NCI-H1930 (cell line): ENCODE measurements at places on chromosomes 1 and 21.

DNA sequence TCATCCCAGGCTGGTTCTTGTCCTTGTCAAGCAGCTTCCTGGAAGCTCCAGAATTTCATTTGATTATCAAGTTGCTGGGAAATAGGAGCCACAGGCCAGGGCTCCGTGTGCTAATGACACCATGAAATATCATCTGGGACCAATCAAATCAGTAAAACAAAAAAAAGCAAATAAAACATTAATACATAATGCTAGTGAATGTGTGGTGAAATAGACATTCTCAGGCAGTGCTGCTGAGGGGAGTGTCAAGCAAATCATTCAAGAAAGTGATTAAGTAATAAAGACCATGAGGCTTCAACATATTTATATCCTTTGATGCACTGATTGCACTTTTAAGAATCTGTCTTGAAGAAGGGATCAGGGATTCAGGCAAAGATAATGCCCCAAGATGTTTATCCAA is 213.7 kb downstream of the MATN1 start:
- no peak for DNase-seq

- DNase-seq = no peak
These were observed 4.0 kb upstream of the AGBL4 start for GRCh38 chr1:50027794-50028193.

DNA sequence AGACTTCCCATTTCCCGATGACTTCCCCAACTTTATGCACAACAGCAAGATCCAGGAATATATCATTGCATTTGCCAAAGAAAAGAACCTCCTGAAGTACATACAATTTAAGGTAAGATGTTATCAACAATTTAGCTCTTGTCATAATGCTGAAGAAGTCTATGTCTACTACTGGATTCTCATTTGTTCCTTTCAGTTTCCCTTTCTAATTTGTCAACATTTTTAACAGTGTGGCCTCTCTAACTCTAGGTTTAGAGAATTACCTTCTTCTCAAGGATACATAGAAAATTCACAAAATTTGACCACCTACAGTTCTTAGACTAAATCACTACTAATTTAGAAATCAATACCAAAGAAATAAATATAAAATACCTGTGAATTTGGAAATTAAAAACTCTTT is 13.2 kb downstream of the FMO3 start:
- no peak for DNase-seq

DNA sequence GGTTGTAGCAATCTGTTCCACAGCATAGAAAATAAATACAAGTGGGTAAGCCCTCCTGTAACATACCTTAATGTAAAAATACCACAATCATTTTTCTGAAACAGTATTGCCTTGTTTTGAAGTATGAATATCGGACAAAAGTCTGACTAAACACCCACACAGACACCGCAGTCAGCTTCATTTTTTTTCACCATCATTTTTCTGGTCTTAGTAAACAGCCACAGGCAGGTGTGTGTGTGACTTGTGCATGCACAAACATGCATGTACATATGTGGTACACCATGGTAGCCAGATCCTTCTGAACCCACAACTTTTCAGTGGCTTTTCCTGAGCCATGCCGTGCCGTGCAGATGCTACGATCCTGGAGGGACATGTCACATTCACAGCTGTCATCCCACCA is 261.7 kb downstream of the PCP4 start:
- DNase-seq = no peak

GRCh38 chr1:179706339-179706941 is 36.7 kb upstream of the FAM163A start:
- DNase-seq = peak; percentile 26

DNA sequence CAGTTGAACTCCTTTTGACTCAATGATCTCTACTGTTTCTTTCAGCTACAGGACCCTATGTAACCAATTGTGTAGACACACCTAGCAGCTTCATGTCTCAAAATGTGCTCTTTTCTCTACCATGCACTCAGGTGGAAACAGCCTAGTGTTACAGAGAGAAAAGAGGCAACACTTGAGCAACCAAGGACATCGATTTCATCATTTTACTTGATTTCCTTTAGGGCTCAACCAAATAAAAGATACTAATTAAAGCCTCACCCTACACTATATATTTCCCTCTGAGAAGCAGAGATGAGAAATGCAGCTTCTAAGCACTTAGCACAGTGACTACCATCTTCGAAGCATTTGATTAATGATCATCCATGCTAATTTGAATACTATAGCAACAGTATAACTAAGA is 55.1 kb downstream of the PTGER3 start:
- no peak for DNase-seq

DNA sequence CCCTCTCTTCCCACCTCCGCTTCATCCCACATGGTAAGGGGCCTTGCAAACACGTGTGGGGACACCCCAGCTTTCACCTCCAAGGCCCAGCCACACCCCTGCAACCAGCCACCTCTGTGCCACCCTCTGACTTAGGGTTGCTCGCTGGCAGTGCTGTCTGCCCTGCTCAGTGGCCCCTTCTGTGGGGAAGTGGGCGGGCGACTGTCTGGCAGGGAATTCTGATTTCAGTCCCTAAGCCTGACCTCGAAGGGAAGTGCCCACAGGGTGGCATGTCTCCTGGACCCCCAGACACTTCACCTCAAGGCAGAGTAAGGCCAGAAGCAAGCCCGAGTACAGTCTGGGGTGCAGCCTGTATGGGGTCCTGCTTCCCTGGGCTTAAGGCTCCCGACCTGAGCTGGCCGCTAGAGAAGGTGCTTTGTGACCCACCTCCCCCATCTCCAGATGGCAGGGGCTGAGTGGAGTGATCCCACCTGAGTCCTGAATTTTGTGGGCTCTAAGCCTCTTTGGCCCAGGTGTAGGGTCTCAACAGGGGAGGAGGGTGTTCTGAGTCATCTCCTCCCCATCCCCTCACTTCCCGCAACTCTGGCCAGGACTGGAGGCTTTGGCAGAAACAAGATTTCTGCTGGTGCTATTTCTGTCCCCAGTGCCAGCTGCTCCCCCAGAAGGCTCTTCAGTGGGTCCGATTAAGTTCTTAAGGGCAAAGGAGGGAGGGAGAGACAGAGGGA is 7.0 kb downstream of the RD3 start:
- DNase-seq = no peak

DNA sequence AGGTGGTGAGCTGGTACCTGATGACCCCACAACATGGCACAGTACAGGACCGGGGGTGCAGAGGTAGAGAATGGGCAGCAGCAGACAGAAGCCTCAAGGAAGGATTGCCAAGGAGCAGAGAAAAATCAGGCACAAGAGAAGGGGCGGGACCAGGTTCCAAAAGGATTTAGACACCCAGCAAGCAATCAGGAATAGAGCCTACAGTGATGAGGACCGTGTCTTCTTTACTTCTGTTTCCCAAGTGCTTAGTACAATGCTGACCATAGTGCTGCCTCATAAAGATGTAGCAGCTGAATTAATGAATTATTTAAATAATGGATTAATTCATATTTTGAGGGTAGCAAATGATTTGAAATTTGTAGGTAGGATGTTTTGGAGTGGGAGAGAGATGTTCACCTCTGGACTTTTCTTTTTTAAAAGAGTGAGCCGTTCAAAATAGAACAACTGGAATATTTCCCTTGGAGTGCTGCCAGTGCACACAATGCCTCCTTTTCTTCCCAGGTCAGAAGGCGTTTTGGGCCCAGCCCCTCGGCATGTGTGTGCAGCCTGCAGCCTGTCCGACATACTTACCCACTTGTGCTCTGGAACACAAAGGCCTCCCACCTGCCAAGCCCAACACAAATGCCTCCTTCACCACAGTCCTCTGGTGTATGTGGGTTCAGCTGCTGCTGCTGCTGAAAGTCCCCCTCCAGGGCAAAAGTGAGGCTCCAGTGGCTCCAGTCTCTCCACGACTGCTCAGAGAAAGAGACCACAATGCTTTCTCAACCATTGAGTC is 19.6 kb downstream of the KANK4 start:
- DNase-seq = no peak

DNA sequence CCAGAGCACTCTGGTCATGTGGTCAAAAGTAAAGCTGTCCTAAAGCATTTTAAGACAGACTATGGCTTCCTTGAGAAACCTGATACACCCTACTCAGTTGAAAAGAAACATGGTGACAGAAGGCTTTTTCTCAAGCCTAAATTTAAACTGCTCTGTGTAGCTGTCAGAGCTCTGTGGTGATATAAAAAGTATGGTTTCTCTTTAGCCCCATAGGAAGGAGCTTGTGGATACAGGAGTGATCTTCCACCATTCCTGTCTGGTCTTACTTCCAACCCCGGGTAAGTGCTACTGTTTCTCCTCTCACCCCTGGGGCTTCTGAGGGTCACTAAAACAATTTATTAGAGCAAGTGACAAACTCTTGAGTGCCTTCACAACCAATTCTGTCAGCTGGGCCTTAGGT is 8.5 kb downstream of the TP53BP2 start:
- DNase-seq = no peak

GRCh38 chr1:115893545-115893944 is 52.6 kb upstream of the NHLH2 start:
- no peak for DNase-seq

DNA sequence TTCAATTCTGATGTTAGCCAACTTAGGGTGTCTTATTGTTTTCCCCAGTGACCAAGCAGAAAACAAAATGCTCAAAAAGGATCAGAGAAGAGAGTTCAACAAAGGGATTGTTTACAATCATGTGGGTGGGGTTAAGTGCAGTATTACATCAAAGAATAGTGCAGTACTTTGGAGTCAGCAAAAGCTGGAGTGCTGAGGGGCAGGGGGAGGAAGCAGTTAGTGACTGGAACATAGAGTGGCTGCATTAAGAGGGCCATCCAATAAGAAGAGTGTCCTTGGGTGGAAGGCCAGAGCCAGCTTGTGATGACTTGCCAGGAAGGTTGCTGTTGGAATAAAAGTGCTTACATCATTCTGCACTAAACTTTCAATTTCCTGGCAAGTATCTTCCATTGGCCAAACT is 175.5 kb downstream of the CYYR1 start:
- no peak for DNase-seq

DNA sequence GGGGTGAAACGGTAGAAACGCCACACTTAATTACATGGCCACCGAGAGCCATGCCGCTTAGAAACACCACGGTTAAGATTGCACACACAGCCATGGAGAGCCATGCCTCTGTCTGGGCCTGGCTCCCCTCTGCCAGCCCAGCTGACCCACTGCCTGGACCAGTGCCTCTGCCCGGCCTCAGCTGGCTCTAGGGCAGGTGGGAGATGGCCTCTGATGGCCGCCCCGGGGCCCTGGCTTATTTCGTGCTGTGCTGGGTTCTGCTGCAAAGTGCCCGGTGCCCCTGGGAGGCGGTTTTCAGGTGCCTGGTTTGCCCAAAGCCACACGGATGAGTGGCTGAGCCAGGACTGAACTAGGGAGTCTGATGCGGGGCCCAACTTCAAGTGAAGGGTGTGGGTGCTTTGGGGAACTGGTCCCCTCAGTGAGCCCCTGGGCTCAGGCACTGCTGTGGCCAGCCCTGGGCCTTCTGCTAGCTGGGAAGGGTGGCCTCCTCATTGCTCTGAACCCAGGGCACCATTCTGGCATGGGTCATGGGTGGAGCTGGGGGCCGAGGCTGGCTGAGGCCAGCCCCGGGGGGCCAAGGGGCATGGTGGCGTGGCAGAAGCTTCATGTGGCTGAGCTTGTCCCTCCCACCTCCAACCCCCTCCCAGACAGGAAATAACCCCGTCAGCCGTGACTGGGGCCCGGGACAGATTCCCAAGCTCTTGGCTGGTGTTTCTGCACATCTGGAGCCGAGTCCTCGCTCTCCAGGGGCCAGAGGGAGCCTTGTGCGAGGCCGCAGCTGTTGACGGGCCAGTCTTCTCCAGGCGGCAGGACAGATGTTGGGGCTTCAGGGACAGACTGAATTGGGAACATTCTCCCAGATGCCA is 1.9 kb upstream of the GPR153 start:
- DNase-seq = no peak

- no peak for DNase-seq
These were observed at the start of gene CASQ1 for GRCh38 chr1:160189649-160190625. Gene CASQ1, plus strand, starts transcription at chr1:160190575. Its CDS starts 177 bp downstream, at chr1:160190752.

- DNase-seq = no peak
These were observed 6.9 kb downstream of the CSRP1 start for GRCh38 chr1:201499795-201500669.

DNA sequence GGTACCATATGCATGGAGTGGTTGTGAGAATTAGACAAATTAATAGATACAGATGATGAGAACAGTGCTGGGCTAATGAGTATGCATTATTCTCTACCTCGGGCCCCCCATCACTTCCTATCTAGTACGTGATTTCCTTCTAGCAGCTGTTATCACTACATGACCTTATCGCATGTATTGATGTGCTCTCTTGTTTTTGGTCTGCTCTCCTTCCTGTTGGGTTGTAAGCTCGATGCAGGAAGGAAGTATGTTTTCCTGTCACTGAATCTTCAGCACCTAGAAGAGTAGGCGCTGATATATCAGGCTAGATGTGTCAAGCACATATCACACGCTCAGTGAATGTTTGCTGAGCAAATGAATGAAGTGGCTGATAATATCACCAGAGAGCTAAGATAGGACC is 43.9 kb upstream of the IFNAR2 start:
- DNase-seq = no peak

GRCh38 chr1:64854674-64855073 is 109.8 kb downstream of the RAVER2 start:
- DNase-seq = no peak

DNA sequence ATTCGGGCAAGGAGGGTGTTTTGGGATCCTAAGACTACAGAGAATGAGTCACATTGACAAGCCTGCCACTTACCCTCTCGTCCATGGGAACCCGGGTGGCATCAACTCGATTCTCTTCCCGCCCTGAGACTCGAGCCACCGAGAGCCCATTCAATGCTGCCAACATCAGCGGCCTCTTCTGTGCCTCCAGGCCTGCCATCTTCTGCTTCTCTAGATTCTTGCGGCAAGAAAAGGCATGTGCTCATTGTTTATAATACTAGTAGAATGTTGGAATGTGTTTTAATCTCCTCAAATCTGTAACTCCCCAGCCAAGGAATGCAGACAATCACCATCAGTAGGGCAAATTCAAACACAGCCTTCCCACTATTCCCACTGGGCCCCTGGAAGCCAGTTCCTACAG is 96.9 kb downstream of the SMYD2 start:
- no peak for DNase-seq

- DNase-seq = no peak
These were observed 26.1 kb downstream of the PROK1 start for GRCh38 chr1:110477041-110477440.

GRCh38 chr1:12034381-12034801 is 15.1 kb downstream of the MIIP start:
- DNase-seq = no peak

DNA sequence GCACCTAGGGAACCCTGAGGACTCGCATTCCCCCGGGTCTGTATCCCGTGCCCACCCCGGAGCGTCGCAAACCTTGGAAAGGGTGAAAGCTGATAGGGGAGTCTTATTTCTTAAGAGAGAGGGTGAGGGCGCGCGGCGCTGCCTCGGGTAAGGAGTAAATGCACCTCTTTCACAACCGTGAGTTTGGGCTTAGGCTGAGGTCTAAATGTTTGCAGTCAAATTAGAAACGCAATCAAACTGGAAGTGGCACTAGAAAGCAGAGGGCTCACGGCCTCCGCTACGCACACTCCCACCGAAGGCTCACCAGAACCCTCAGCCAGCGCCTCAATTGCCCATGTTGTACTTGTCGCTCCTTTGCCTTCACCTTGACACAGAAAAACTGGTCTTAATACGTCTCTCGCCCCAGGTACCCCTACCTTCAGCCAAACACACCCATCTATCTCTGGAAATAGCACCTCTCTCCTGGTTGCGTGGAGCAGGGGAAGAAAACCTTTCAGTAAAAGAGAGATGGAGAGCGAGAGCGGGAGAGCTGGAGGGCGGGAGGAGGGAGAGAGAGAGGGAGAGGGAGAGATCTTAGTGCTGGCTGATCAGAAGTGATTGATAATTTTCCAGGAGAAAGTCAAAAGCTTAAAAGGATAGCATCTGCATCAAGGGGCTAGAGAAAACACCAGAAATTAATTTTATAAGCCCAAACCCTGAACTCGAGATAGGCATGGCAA is 1.7 kb upstream of the HLX start:
- no peak for DNase-seq

GRCh38 chr1:172756024-172756423 is 97.1 kb downstream of the FASLG start:
- no peak for DNase-seq
